ENCODE measurements at places on chromosomes 11 and 22.
A peak's percentile ranks its signal among the peaks of the same experiment; 100 is the strongest.

GRCh38 chr11:108679045-108679444, 14.2 kb downstream of the DDX10 start:
- no peak for DNase-seq

DNA sequence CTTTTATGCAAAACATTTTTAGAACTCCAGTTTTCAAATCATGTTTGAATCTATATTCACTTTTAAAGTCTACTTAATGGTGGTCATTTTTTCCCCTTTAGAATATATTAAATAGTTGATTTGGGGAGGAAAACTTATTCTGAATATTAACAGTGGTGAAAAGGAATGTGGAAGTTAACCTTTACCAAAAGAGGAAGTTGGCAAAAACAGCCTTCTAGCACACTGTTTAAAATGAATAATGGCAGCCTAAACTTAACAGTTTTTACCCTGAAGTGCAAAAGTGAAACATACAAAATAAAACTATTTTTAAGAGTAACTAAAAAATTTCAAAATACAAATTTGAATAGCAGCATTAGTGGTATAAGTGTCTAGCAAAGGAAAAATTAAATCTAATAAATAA, 86.4 kb downstream of the GRK3 start:
- DNase-seq, result no peak

GRCh38 chr11:74535371-74536160, 42.0 kb upstream of the LIPT2 start:
- no peak for DNase-seq

- DNase-seq, result no peak
Observed at GRCh38 chr22:19535001-19535400, 10.8 kb upstream of the CLDN5 start.

GRCh38 chr22:42343531-42344081, 73.2 kb upstream of the TCF20 start:
- peak; percentile 25 for DNase-seq

DNA sequence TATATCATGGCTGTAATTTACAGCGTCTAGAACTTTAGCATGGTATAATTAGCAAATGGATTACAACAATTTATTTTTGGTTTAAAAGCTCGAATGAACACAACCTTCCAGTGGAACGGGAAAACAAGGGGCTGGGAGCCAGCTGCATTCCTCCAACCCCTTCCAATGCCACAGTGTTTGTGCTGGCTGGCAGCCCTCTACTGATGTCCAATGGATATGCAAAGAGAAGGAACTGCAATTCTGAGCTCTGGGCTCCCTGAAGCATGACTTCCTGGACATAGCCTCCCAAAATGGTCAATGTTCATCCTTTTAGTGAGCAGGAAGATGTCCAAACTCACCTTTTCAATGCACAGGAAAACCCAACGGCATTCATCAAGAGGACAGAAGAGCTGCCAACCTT, 288.3 kb downstream of the TENM4 start:
- no peak for DNase-seq

DNA sequence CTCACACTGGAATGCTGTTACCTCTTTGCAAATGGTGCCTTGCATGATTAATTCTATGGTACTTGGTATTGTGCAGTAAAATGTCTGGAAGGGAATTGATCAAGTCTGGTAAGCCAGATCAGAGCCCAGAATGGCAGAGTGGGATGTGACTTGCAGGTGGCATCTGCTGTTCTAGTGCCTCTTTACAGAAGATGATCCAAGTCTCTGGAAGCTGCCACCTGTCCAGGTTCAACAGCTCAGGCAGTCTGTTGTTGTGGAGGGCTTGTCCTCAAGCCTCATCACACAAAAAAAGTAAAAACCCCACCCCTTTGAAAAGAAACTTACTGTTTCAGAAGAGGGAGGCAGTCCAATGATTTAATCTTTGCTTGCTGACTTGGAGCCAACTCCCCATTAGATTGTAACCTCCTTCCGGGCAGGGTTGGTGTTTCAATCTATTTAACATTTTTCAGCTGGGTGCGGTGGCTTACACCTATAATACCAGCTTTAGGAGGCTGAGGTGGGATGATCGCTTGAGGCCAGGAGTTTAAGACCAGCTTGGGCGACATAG, 17.1 kb downstream of the ZNRF3 start:
- no peak for DNase-seq

GRCh38 chr11:9626496-9627394, 37.1 kb upstream of the SWAP70 start:
- no peak for DNase-seq

DNA sequence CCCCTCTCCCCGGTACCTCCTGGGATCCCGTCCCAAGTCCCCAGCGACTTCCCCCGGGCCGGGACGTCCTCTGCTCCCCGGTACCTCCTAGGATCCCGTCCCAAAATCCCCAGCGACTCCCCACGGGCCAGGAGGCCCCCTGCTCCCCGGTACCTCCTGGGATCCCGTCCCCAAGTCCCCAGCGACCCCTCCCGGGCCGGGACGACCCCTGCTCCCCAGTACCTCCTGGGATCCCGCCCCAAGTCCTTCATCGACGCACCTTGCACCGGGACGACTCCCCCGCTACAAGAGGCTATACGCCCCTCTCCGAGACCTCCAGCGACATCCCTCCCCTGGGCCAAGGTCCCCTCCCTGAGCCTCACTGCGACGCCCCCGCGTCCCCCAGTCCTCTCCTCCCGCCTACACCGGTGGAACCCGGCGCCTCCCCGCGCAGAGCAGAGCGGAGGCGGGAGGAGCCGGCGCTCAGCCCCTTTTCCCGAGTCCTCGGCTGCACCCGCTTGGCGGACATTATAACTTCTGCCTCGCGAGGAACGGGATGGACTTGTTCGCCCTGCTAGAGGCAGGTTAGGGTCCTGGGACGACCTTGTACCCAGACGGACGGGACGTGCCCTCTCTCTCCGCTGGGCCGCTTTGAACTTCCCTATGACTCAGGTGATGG, 912 bp downstream of the KREMEN1 start:
- DNase-seq, result peak; percentile 16

GRCh38 chr11:124722176-124722575, 17.6 kb upstream of the NRGN start:
- no peak for DNase-seq

DNA sequence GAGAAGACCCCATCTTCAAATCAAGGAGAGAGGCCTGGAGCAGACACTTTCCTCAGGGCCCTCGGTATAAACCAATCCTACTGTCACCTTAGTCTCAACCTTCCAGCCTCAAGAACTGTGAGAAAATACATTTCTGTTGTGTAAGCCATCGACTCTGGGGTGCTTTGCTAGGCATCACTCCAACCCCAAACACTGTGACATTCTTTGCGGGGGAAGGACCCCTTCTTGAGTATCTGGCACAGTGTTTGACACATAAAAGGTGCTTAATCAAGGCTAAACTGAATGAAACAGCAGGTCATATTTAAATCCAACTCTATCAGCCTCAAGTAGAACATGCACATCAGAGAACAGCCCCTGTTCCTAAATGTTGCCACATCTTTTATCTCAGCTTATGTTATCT, 558.1 kb downstream of the INSC start:
- DNase-seq, result no peak

DNA sequence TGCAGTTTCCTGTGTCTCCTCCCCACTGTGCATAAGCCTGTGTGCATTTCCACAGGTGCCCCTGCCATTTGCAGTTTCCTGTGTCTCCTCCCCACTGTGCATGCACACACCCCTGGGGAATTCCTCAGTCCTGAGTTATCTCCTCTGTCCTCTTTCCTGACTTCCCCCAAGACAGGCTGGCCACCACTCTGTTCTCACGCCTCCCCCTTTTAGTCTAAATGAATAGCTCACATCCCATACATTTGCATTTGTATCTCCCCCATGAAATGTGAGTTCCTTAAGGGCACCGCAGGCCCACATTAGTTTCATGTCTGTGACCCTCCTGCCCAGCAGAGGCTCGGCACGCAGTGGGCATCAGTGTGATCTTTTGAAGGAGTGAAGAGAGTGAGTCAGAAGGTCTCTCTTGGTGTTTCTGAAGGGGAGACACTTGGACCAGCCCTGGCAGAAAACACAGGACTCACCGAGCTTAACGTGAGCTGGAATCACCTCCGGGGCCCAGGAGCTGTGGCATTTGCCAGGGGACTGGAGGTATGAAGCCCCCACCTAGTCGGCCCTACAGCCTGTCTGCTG, 6.2 kb downstream of the LRRC74B start:
- DNase-seq, result no peak

- DNase-seq, result no peak
Observed at GRCh38 chr11:122114976-122115375, 1.0 kb downstream of the BLID start.

- no peak for DNase-seq
Observed at GRCh38 chr11:95791709-95792033, 1.4 kb downstream of the CEP57 start.

- DNase-seq, result no peak
Observed at GRCh38 chr11:12842933-12843636, 166.0 kb upstream of the RASSF10 start.

- no peak for DNase-seq
Observed at GRCh38 chr22:44102856-44103255, 77.9 kb upstream of the PARVG start.

DNA sequence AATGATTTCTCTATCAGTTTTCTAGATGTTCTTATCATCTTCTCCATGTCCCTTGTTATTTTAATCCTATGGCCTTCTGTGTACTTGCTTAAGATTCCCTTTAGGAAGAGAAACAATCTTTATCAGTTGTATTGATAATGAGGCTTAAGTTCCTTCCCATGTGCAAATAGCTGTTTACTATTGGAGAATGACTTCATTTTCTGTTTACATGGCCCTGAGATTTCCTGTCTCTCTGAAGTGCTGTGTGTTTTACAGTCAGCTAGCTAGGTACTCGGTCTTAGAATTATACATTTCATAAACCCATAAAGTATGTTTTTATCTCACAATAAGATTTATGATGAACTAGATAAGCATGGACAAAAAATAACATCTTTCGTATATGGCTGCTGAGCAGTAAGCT, 67.5 kb upstream of the CCDC179 start:
- no peak for DNase-seq

- DNase-seq, result no peak
Observed at GRCh38 chr11:63745304-63746170, 23.0 kb downstream of the ZFTA start.

GRCh38 chr11:17901481-17901880, 111.4 kb downstream of the SERGEF start:
- no peak for DNase-seq

DNA sequence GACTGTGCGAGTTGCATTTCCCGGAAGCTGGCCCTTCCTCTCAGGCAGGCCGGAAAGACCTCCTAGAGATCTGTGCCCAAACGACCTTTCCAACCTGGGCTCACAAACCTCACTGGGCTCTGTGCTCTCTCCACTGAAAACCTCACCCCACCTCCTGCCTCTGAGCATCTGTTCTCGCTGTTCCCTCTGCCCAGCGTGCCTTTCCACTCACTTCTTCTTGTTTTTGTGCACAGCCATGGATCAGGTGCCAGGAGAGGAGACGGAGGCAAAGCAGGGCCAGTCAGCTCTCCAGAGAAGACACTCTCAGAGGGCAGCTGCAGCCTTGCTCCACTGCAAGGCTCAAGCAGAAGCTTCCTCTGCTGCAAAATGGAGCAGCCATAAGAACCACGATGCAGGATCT, 10.9 kb upstream of the CPT1A start:
- DNase-seq, result no peak

DNA sequence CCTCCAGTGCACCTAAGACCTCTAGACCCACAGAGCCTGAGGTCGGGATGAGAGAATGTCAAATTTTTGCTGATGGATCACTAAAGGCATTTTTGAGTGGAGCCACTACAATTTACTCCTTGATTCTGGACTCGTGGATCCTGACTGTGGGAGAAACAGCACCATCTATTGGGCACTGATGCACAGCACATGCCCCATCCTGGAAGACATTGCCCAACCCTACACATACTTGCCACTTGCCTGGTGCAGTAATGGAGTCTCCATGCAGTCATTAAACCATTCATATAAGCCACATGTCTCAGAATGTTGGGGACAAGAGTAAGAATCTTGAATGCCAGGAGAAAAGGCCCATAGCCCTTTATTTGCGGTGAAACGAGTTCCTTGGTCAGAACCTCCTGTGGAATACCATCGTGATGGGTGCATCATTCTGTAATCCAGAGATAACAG, 103.9 kb downstream of the GGTLC2 start:
- DNase-seq, result peak; percentile 13

GRCh38 chr11:20088397-20089225, 71.7 kb downstream of the DBX1 start:
- no peak for DNase-seq

GRCh38 chr11:13462311-13462900, 616 bp downstream of the BTBD10 start:
- peak; percentile 34 for DNase-seq

- no peak for DNase-seq
Observed at GRCh38 chr11:81897639-81898038, 836.0 kb downstream of the FAM181B start.

DNA sequence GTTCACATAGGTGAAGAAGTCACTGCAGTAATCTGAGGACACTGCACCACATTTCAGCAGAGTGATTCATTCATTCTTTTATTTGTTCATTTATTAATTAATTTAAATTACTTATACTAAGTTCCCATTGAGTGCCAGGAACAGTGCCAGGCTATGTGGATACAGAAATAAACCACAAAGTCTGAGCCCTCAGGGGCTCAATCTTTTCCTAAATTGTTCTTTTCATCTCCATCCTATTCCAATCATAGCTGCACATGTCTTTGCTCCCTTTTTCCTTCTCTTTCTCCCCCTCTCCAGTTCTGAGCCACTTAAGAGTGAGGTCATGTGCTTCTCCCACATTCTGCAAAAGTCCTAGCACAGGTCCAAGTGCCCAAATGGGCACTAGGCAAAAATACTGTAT, 4.9 kb downstream of the SYTL2 start:
- no peak for DNase-seq

DNA sequence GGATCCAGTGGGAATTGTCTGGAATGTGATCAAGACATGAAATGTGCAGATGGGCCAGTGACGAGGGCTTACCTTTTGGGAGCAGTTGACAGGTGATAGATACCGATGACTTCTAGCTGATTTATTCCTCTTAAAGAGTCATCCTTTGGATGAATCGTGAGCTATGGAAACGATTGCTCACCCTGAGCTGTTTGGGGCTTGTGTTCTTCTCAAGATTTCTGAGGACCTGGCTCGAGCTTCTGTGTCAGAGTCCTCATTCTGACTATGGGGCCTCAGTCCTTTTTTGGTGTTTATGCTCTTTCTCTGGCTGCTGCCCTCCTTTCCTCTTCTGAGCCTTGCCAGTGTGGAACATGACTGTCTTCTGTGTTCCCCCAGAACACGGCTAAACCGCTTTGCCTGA, 11.9 kb upstream of the AMPD3 start:
- no peak for DNase-seq

- no peak for DNase-seq
Observed at GRCh38 chr11:32821917-32822560, 7.7 kb upstream of the PRRG4 start.

- DNase-seq, result no peak
Observed at GRCh38 chr11:78312712-78313111, 104.9 kb downstream of the GAB2 start.

Data from stimulated activated naive CD4-positive, alpha-beta T cell (primary cell).